Ammon's horn (tissue), 1 donor: ENCODE measurements at places on chromosomes 3 and 15.

- no peak for DNase-seq
Measured at GRCh38 chr15:48103647-48104046, 17.1 kb upstream of the SLC24A5 start.

DNA sequence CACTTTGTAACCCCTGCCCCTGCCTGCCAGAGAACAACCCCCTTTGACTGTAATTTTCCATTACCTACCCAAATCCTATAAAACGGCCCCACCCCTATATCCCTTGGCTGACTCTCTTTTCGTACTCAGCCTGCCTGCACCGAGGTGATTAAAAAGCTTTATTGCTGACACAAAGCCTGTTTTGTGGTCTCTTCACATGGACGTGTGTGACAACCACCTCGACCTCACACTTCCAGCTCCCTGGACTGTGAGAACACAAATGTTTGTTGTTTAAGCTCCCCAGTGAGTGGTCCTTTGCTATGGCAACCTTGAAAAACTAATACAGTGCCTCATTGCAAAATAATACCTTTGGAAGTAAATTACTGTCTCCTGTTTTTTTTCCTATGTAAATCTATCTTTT lies 299.2 kb upstream of the POU1F1 start:
- DNase-seq, result no peak

- DNase-seq, result peak; percentile 63
Measured at GRCh38 chr3:161371441-161372320, at the start of gene SPTSSB. SPTSSB (minus strand) TSS chr3:161371517; CDS start chr3:161346323, 25,194 bp downstream.

GRCh38 chr15:67168694-67169093 lies 85.8 kb downstream of the AAGAB start:
- DNase-seq, result no peak

GRCh38 chr3:139830817-139831216 lies 104.2 kb upstream of the CLSTN2 start:
- DNase-seq, result peak; percentile 60

- no peak for DNase-seq
Measured at GRCh38 chr15:46714950-46715349, 1002.4 kb upstream of the SEMA6D start.

DNA sequence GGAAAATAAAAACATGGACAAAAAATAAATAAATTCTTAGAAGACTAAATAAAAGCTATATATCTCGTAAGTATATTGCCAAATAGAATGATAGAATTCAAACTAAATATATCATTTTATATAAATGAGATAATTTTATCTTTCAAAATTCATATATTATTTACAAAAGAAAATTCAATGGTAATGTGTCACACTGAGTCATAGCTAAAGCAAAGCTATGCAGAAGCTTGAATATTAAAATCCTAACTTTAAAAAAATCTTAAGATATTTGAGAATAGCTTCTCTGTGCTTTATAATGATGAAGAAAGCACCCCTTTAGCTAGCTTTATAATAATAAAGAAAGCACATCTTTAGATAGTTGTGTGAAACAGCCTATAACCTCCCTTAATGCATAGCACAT lies 1010.8 kb downstream of the OTOL1 start:
- DNase-seq, result no peak

- DNase-seq, result no peak
Measured at GRCh38 chr3:47042231-47042791, 62.8 kb downstream of the NBEAL2 start.
